ENCODE measurements at places on chromosomes 11 and 22.

DNA sequence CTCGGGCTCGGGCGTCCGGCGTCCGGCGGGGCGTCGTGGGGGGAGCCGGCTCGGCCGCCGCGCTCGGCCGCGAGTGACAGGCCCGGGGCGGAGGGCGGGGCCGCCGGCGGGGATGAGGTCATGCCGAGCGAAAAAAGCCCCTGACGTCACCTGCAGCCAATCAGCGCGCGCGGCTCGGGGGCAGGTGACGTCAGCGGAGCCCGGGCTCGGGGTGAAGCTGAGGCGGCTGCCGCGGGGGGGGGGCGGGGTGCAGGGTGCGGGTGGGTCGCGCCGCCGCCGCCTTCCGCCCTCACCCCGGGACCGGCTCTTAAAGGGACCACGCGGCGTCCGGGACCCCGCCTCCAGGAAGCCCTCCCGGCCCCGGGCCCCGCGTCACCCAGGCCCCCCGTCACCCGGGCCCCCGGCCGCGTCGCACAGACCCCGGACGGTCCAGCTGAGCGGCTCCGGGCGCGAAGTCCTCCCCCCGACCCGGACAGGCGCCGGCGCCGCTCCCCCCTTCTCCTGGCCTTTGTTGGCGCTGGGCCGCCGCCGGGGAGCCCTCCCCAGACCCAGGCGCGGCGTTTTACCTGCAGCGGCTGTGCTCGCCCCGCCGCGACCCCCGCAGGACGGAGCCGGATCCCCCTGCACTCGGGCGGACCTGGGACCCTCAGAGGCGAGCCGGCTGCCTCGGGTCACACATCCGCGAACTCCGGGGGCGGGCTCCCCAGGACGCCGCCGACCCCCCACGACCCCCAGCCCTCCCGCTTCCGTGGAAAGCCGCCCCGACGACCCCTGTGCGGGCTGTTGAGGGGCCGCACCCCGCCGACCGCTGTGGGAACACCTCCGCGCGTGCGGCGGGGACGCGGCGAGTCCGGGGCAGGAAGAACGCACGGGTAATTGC is at the start of gene DUSP8:
DUSP8 (minus strand) TSS at position 75 of the 880 bp plus-strand sequence. CDS start 6,445 bp downstream, outside the sequence.
- DNase-seq: no peak

DNA sequence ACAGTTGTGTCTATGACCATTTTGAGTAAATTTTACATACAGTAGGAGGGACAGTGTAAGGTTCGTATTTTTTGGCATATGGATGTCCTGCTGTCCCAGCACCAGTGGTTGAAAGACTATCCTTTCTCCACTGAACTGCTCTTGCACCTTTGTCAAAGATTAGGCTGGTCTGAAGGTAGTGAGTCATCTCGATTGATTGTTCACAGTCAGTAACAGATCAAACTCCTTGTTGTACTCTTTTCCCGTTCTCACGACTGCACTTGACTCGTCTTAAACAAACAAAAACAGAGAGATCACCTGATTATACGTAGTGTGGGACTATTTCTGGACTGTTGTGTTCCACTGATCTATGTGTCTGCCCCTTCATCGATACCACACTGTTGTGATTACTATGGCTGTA is 77.1 kb downstream of the DGCR2 start:
- DNase-seq: no peak

- no peak for DNase-seq
These were observed 103.5 kb downstream of the USP35 start for GRCh38 chr11:78292109-78292803.

DNA sequence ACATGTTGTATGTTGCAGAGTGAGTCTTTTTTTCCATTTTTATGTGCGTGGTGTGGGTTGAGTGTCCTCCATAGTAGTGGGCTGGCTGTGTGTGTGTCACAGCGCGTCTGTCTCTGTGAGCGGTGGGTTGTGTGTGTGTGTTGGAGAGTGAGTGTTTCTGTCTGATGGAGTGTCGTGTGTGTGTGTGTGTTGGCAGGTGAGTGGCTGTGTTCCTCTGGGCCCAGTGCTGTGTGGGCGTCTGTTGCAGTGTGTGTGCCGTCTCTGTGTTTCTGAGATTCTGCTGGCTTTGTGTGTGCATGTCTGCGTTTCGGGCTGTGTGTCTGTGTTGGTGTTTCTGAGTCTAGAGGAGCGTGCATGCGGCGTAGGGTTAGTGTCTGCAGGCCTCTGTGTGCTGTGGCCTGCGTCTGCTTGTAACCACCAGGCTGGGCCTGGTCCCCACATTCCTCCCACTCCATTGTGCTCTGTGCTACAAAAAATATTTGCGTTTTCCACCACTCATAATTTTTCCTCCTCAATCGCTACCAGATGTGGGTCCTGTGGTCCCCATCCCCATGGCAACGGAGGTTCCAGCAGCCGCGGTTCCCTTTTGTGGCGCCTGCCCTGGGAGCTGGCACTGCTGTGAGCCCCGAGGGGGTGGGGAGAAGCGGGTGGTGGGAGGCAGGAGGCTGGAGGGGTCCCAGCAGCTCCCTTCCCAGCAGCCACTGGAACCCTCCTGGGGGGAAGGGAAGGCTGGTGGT is 15.2 kb downstream of the SCARF2 start:
- DNase-seq: no peak

DNA sequence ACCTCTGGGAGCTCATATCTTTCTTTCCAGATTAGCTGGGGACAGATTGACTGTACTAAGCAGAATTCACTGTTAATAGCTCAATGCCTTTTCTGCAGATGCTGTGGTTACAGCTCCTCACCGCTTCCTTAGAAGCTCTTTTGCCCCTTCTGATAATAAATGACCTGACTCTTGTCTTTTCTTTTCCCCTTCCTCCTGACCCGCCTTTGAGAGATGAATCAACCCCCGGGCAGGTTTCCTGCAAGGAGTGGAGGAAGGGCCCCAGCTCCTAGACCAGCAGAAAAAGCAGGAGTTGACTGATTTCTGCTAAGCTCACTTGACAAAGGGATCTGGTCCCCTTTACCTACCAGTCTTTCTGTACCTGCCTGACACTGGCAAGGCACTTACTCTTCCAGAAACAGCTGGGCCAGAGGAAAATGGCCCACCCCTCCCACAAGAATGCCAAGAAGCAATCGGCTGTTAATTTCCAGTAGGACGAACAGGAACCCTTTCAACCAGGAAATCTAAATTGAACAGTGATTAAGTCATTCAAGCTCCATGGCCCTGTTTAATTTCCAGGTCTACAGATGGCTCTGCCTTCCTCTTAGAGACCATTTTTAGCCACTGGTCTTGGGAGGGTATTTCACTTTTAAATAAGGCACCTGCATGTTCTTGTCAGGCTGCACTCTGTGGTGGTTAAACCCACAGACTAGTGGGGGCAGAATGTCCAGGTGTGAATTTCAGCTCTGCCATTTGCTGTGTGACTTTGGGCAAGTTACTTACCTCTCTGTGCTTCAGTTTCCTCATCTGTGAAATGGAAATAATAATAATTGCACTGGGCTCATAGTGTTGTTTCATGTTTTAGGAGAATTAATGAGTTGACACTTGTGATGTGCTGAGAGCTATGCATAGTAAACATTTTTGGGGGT is 67.5 kb downstream of the PRR5L start:
- no peak for DNase-seq

DNA sequence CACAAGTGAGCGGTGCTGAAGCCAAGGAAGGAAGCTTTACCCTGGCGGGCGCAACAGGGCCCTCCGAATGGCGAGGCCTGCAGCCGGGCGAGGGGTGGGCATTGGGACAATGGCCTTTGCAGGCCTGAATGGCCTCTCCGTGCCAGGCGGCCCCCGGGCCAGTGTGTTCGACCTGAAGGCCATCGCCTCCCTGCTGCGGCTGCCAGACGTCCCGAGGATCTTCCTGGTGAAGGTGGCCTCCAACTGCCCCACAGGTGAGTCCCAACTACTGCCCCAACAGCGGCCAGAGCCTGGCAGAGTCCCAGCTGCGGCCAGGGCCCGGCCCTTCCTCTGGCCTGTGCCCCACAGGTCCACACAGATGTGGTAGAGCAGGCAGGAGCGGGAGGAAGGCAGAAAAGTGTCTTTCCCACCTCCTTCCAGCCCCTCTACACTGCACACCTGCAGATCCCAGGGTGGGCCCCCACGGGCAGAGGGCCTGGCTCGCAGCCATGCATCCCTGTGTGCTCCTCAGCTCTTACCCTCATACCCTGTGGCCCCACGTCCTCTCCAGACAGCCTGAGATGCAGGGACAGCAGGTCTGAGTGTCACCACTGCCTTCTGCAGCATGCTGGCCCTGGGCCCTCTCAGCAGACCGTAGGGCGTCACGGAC is 11.3 kb downstream of the PHLDA2 start:
- no peak for DNase-seq

GRCh38 chr11:97739932-97740800 is 1280.6 kb upstream of the CNTN5 start:
- DNase-seq: no peak

DNA sequence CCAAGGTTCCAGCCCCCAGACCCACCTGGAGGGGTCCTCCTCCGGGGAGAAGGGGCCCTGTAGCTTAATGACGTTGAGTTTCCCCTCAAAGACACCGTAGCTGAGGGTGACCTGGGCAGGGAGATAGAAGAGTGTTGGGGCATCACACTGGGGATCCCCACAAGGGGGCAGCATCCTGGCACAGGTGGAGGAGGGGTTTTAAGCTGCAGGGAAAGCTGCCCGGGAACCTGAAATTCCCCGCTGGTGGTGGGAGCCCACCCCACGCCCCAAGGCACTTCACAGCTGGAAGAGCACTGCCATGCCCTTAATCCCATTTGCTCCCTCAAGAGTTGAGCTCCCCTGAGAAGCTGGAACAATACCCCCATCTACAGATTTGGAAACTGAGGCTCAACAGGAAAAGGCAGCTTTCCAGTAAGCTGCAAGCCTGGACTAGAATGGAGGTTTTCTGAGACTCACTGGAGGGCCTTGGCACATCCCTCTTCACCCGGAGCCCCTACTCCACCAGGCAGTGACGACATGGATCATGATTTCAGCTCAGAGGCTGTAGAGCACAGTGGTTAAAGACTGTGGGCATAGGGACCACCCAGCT is 13.7 kb downstream of the MFNG start:
- DNase-seq: no peak
